Right ventricle myocardium superior (tissue), 1 donor: ENCODE measurements at places on chromosomes 3 and 15. TPM values are rescaled to one million over a fixed set of nuclear protein-coding genes. Genes with fewer than 3 reads are reported as not detected.
A peak's percentile ranks its signal among the peaks of the same experiment; 100 is the strongest.

GRCh38 chr3:64355401-64355807 lies 130.1 kb upstream of the PRICKLE2 start:
- no peak for DNase-seq

- no peak for DNase-seq
Observed at GRCh38 chr3:72157748-72158638, 373.0 kb upstream of the PROK2 start.

DNA sequence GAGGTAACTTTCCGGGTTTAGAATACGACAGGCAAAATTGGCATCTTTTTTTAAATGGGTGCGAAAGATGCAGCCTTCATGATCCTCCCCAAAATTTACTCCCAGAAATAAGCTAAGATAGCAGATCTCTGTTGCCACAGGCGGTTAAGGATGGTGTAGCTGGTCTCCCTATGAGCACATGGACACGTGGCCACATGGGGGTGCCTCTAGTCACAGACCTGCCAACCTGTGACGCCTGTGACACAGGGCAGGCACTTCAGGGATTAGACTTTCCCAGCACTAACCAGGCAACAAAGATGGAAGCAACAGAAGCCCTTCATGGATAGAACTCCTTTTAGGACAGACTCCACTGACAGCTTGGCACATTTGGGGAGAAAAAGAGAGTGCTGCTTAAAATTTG lies 320.3 kb downstream of the THSD4 start:
- DNase-seq, result no peak

GRCh38 chr15:41556677-41557076 lies 2.3 kb upstream of the TYRO3 start:
- peak; percentile 1 for DNase-seq

- DNase-seq, result no peak
Observed at GRCh38 chr15:71168166-71168834, 53.0 kb downstream of the THSD4 start.

DNA sequence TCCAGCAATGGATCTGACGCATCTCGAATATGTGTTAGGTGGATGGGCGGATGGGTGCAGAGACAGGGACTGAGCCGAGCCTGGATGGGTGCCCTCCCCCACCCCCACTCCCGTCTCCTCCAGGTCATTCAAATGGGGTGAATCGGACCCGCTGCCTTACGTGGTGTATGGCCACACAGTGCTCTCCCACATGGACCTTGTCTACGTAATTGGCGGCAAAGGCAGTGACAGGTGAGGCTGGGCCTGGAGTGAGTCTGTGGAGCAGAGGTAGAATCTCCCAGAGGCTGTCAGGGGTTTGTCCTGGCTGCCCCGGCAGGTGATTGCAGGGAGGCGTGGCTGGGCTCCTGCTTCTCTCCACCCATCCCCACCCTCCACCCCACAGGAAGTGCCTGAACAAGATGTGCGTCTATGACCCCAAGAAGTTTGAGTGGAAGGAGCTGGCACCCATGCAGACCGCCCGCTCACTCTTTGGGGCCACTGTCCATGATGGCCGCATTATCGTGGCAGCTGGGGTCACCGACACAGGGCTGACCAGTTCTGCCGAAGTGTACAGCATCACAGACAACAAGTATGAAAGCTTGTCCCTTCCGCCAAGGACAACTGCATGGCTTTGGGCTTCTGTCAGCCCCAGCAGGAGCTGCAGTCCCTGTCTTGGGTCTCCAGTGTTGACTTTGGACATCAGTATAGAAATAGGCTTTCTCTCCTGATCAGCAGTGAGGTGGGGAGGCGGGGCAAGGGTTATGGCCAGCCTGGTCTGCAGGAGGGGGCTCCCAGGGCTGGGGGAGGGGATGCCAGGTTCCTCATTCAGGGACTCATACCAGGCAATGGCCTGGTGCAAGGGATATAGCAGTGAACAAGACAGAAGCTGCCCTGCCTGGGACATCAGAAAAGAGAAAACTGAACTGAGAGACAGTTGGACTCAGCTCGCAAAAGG lies 3.4 kb downstream of the KLHL40 start:
- DNase-seq, result no peak

DNA sequence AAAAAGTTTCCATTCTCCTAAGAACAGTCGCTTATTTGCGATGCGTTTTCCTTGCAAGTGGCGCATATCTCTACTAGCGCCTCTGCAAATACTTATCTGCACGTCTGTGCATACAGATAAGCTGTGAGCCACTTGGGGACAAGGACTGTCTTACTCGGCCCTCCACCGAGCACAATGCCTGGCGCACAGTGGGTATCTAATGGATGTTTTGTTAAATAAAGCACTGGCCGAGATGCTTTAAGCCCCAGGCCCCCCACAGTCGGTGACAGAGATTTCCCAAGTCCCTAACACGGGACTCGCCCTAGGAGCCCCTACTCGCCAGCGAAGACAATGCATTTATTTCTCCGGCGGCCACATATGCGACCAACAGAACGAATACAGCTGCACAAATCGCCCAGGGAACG lies 503 bp downstream of the HLTF start:
- DNase-seq, result no peak

Gene ADPRH
- 12.2 TPM for total RNA-seq

Gene CLDN1
- total RNA-seq, result not detected

Gene KCNH8
- not detected for total RNA-seq

Gene UROC1
- not detected for total RNA-seq
